ENCODE measurements at places on chromosomes 12 and 14.
A peak's percentile ranks its signal among the peaks of the same experiment; 100 is the strongest.

DNA sequence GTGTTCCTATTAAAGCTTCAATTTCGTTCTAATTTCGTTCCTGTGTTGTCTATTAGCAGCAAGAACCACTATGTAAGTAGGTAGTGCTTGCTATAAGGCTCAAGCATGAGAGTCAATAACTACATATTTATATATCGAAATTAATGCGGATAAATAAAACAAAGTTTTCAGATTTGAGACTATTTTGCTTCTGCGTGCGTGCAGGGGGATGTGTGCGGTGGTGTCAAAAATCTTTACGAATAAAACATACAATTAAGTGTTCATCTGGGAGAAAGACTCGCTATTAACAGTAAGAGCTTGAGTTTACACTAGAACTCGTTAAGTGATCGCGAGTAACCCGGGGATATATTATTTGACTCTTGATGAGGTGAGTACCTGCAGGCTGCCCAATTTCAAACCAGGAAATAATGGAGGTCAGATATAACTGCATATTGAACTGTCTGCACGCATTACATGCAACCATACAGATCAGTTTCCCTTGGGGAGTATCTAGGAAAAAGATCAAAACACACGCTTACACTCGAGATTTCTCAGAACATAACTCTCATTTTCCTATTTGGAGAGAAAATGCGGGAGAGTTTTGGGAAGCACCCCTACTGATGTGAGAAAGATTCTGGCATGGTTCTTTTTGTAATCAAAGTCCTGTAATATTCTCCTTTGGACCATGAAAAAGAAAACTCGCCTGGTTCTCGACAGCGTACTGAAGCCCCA is 813 bp downstream of the TWF1 start:
- no peak for DNase-seq

GRCh38 chr12:102484017-102484416 is 3.7 kb upstream of the IGF1 start:
- no peak for DNase-seq

DNA sequence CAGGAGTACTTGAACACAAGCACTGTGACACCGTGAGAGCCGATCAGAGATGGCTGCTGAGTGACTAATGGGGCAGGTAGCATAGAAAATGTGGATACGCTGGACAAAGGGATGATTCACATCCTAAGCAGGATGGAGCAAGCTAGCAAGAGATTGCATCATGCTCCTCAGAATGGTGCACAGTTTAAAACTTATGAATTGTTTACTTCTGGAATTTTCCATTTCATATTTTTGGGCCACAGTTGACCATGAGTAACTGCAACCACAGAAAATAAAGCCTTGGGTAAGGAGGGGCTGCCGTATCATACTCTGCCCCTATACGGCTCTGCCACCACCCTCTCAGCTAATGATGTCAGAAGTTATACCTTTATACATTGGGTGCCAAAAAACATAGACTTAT is 23.3 kb upstream of the MARK3 start:
- peak; percentile 94 for DNase-seq

DNA sequence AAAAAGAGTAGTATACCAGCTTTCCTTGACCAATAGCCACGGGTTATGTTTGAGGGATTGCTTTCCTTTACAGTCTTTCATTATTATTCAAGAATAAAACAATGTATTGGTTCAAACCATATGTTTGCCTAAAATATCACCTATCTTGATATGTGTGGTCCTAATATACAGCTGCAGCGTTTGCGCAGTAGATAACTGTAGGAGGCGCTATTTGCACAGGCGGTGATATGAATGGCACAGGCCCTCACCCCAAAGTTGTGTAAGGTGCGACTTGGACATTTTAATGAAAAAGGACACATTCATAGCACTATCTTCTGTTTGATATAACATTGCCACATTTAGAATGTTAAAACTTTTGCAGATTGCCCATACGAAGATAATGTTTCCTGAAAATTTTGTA is 298.4 kb downstream of the TRHDE start:
- no peak for DNase-seq

GRCh38 chr12:53744751-53745150 is 7.0 kb downstream of the CISTR start:
- DNase-seq: no peak

GRCh38 chr12:31238764-31239387 is 87.1 kb downstream of the SINHCAF start:
- peak; percentile 76 for DNase-seq

GRCh38 chr12:131011165-131012079 is 57.7 kb downstream of the ADGRD1 start:
- DNase-seq: no peak

GRCh38 chr14:61047021-61047420 is 66.0 kb downstream of the SLC38A6 start:
- no peak for DNase-seq

DNA sequence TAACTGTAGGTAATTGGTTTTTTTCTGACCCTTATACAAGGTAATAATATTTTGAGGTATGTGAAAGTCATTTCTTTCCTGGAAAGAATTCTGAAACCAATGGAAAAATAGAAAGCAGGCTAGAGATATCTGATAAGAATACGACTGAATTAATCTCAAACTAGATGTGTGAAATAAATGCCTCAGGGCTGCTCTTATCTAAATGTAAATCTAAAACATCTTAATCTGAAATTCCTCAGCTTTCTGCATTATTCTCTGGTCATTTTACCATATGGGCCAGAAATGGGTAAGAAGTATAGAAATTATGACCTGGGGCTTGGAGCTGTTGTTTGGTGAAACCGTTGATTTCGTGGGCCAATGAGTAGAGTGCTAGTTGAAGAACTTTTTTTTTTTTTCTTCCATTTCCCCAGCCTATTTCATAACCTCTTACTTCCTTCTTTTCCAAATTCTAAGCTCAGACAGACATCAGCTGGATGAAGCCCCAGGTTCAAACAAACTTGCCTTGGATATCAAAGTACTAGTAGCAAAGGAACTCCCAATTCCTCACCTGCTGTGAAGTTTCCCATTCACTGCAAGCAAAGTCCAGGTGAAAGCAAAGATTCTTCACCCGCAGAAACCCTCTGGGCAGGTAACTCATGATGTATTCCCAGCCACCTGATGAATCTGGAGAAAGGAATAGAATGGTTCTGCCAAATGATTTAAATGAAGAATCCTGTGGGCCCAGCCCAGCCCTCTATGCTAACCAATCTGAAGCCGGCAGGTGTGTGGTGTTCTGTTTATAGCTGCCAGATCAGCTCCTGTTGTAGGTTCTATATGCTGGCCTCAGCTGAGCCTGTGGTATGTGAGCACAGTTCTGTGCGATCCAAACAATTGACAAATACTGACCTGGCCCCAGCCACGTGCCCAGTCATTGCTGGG is 9.7 kb upstream of the FOS start:
- no peak for DNase-seq

DNA sequence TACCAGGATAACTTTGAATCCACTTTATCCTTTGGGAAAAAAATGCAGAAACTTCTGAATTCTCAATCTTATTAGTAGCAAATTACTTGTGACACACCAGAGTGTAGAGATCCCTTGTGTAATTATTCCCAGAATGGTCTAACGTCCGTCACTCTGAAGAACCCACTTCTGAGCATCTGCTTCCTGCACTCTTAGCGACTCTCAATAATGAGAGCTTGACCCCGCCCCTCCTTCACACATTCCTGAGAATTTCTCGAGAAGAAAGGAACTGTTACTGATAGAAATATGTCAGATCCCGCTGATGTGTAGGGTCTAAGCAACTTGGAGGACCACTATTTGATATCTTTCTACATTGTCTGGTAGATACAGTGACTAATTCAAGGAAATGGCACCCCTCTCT is 218.3 kb upstream of the PDZRN4 start:
- no peak for DNase-seq

GRCh38 chr14:35818346-35819115 is 7.6 kb upstream of the BRMS1L start:
- DNase-seq: peak; percentile 56

GRCh38 chr14:91396959-91397815 is 20.4 kb downstream of the CCDC88C start:
- DNase-seq: no peak

DNA sequence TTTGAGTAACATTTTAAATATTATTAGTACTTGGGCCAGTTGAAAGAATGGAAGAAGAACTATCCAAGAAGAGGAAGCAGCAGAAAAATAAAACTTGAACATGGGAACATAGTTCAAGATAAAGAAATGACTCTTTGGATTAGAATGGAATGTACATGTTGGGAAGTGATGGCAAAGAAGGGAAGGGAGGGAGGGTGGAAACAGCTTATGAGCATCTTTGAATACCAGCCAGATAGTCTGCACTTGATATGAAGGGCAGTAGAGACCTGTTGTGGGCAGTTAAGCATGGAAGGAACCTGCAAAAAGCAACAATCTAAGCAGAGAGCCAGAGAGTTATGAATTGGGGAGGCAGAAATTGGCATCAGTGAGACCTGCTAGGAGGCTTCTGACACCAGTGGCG is 10.0 kb upstream of the IL22 start:
- DNase-seq: peak; percentile 61

GRCh38 chr12:92452763-92453162 is 250.0 kb upstream of the PLEKHG7 start:
- no peak for DNase-seq

DNA sequence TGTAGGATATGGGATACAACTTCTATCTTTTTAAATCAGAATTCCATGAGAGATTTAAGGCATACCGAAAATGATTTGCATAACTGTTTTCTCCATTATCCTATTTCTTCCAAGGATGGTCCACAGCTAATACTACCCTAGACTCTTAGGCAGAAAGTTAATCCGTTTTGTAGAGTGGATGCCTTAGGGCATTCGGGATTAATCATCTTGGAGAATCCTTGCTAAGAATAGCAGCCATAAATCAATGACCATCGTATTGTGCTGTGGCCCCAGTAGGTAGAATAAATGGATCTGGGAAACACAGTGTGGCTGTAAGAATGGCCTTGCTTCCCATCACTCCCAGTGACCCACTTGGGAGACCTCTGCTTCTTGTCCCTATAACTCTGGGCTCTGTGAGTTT is 99.6 kb downstream of the SSPN start:
- no peak for DNase-seq

GRCh38 chr14:99966037-99966835 is 99.0 kb upstream of the EVL start:
- no peak for DNase-seq
